ENCODE measurements at places on chromosomes 1 and 21.

DNA sequence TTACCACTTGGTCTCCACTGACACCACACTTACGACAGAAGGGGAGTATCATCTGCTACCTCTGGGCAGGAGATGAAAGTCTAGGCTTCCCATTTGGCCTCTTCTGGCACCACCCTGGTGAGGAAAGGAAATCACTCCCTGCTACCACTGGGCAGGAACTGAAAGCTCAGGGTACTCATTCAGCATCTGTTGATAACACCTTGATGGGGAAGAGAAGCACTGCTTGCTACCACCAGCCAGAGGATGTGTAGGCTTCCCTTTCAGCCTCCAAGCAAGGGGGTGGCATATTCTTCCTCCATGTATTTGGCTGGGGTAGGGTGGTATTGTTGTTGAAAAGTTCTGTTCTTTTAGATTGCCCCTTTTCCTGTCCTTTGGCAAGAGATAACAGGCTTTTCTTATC is 115.0 kb downstream of the ACBD6 start:
- DNase-seq, result no peak

DNA sequence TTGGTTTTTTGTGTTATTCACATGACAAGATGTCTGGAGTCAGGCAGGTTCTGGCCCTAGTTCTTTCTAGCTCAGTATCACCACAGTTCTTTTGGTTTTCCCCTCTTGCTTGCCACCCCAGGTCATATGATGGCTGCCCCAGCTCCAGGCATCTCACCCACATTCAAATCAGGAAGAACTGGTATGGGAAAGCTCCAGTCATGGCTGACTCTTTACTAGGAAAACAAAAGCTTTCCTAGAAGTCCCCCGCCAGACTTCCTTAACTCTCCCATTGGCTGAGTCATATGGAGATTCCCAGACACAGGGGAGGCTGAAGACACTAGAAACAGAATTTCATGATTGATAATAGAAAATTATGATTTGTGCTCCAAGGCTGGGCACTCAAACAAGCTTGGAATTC is 22.1 kb upstream of the EYA3 start:
- DNase-seq, result no peak

GRCh38 chr1:41802532-41803501 is 115.9 kb downstream of the HIVEP3 start:
- no peak for DNase-seq

GRCh38 chr21:41504030-41504429 is 3.9 kb downstream of the TMPRSS2 start:
- DNase-seq, result no peak

- no peak for DNase-seq
Observed at GRCh38 chr1:63012339-63012738, 228.4 kb downstream of the ATG4C start.

- DNase-seq, result no peak
Observed at GRCh38 chr1:52225174-52225573, 83.3 kb downstream of the ZFYVE9 start.

DNA sequence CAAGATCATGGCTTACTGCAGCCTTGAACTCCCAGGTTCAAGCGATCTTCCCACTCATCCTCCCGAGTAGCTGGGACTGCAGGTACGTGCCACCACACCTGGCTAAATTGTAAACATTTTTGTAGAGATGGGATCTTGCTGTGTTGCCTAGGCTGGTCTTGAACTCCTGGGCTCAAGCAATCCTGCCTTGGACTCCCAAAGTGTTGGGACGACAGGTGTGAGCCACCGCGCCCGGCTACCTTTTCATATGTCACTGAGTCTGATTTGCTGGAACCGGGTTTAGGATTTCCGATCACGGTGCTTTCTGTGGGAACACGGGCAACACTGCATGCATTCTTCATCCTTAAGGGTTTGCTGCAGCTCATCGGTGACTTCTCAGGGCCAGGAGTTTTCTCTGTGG is 32.2 kb upstream of the PCBP3 start:
- no peak for DNase-seq

DNA sequence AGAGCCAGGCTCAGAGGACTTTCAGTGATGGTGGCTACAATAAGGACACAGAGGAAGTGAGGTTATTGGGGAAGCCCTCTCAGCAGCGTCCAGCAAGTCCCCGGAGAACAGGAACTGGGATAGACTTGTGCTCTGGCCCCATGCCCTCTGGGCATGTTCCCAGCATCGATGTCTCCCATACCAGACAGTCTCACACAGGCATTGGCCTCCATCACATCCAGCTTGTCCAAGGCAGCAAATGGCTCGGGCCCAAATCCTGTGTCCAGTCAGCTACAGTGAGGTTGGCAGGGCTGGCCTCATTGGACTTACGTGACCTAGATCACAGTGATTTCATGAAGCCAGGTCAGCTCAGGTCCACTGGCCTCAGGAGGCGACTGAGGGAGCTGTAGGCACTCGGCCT is 19.6 kb upstream of the TMEM54 start:
- no peak for DNase-seq

DNA sequence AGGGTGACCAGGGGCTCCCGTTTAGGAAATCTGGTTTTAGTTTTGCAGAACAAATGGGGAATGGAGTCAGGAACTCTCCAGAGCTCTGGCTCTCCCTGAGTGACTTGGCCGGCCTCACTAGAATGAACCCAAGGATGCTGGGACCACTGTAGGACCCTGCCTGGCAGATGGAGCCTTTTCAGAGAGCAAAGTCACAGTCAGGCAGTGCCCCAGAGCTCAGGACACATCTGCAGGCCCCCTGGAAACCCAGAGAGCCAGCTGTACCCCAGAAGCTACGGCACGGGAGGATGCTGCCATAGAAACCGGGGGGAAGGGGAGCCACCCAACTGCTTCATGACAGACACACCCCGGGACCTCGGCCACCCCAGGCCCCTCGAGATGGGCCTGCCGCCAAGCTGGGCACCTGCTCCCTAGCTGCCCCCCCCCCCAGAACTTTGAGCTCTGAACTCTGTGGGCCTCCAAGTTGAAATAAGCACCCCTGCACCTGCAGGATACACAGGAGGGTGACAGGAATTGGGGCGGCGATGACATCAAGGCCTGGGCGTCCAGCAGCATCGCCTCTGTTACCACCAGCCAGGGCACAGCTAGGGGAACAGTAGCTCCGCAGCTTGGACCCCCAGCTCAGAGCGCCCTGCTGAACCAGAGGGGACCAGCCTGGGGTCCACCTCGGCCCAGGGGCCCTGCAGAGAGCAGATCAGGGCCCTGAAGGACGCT is 91.8 kb upstream of the VAMP3 start:
- DNase-seq, result no peak

- DNase-seq, result no peak
Observed at GRCh38 chr1:204287466-204287891, 72.2 kb downstream of the PLEKHA6 start.

- no peak for DNase-seq
Observed at GRCh38 chr1:234102583-234102982, 198.1 kb downstream of the SLC35F3 start.

DNA sequence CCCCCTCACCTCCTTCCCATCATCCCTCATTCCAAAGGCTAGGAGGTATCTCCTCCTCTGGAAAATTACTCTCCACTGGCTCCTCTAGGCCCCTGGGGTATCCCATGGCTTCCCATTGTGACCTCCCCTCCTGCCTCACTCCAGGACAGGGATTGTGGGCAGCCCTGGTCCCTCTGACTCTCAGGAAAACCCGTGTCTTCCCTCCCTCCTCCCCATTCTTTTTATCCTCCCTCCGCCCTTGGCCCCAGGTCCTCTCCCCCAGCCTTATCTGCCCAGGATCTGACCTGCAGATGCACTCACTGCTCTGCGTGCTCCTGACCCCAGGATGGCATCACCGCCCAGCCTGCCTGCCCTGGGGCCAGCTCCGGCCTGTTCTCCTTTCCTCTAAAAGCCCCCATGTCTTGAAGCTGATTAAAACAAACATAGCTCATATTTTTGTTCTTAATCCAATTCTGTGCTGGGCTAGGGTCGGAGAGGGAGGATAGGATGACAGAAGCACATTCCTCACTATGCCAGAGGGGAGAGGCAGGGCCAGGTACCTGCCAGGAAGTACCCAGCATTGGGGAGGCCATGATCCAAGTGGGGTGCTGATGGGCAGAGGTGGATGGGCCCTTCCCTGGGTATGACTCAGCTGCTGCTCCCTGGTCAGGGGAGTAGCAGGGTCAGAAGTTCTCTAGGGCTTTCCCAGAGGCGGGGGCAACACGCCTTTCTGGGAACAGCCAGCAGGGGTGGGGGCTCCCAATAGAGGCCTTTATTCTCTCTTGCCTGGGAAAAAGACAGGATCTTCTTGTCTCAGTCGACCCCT is 13.8 kb upstream of the UBL4B start:
- DNase-seq, result no peak

DNA sequence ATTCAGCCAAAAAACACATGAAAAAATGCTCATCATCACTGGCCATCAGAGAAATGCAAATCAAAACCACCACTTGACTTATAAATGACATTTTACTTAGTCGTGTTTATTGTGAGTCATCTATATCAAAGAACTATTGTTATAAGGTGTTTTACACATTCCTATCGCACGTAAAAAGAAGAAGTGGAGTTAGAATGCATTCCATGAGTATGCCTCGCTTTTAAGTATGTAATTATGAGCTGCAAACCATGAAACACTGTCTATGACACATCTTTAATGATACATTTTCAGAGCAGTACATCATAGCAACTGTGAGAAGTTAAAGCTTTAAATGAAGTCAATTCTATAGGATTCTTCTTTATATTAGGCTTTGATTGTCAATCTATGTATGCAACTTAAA is 614.3 kb upstream of the ADAMTS5 start:
- DNase-seq, result no peak

DNA sequence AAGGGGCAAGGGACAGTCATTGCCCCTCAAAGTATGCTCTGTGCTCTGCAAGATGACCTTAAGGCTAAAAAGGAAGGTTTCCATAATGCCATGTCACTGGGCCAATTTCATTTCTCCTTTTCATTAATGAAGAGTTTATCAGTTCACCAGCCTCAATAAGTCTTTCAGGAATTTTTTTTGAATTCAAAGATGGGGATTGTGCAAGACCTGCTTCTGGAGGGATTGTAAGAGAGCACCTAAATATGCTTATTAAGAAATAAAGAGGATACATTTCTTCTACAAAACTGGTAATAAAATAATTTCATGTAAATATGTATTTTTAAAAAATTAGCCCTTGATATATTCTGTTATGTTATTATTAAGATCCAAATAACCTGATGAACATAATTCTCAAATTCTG is 86.8 kb upstream of the RGS4 start:
- no peak for DNase-seq

DNA sequence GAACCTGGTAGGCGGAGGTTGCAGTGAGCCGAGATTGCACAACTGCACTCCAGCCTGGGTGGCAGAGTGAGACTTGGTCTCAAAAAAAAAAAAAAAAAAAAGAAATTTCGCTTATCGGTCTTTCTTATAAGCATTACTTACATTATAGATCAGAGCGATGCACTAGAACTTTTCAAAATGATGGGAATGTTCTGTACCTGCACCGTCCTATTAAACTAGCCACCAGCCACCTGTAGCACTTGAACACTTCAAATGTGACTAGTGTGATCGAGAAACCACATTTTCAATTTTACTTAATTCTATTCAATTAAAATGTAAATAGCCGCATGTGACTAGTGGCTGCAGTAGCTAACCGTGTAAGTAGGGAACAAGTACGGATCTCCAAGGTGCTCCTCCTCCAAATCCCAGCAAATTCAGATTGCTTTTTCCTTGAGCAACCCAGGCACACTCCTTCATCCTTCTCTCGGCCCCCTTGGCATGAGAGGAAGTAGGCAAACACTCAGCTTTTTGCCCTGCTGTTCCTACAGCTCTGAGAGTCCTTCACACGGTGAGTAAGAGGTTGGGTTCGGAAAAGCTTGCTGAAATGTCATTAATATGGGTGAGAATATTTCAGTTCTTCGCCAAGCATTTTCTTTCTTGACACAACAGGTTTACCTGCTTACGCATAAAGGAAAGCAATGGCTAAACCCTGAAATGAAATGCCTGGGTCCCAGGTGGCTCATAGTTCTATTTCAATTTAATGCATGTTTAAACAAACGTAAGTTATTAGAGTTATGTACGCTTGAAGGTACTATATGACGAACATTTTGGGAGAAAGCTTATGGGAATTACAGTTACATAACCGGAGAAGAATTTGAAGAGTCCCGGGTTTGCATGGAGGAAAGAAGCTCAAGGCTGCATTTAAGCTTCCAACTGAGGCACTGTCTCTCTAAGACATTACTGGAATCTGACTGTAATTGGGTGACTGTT is 69.5 kb upstream of the HUNK start:
- DNase-seq, result no peak

DNA sequence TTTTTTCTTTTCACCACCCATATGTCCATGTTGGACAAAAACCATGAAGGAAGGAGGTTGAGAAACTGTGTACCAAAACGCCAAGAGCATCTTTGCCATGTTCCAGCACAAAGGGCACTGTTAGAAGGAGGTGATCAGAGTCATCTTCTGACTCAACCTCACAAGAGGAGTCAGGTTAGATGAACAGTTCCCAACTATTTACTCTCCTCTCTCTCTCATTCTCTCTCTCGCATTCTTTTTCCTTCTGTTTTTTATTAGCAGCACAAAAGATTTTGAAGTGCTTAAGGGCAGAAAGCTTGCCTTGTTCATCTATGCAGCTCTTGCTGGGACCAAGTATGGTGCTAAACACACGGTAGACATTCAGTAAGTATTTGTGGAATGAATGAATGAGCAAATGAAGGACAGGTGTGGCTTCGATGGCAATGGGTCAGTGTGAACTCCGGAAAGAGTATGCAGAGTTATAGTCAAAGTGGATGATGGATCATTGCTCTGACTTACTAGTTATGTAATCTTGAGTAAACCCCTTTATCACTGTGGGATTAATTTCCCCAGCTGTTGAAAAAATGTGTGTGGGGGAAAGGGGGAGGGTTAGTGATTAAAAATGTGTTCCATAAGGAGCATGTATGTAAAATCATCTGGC is 33.9 kb downstream of the DDR2 start:
- DNase-seq, result no peak

- no peak for DNase-seq
Observed at GRCh38 chr1:116664366-116664977, 3.1 kb downstream of the IGSF3 start.

- DNase-seq, result no peak
Observed at GRCh38 chr1:196440711-196441110, 167.5 kb downstream of the KCNT2 start.

GRCh38 chr1:115476616-115477015 is 138.6 kb upstream of the NGF start:
- DNase-seq, result no peak

DNA sequence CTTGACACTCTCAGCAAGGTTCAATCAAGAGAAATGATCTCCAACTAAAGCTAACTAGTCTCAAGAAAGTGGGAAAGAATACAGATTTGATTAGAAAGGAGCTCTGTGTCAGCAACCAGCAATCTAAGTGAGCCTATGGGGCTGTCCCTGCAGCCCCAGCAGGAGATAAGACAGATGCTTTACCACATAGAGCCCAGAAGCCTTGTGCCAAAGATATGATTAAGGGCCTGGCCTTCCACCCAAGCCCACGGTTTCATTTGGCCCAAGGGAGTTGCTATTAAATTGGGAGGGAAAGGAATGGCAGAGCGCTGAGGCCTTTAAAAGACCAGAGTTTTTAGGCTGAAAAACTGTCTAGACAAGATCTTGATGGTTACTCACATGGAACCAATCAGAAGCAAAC is 74.8 kb downstream of the HLCS start:
- DNase-seq, result no peak

GRCh38 chr1:40306296-40306695 is 10.8 kb downstream of the COL9A2 start:
- DNase-seq, result no peak
